ENCODE measurements at places on chromosomes 11 and 22.

GRCh38 chr11:29320196-29320595 lies 696.6 kb downstream of the KCNA4 start:
- no peak for DNase-seq

GRCh38 chr11:91248199-91248807 lies 976.3 kb upstream of the FAT3 start:
- no peak for DNase-seq

DNA sequence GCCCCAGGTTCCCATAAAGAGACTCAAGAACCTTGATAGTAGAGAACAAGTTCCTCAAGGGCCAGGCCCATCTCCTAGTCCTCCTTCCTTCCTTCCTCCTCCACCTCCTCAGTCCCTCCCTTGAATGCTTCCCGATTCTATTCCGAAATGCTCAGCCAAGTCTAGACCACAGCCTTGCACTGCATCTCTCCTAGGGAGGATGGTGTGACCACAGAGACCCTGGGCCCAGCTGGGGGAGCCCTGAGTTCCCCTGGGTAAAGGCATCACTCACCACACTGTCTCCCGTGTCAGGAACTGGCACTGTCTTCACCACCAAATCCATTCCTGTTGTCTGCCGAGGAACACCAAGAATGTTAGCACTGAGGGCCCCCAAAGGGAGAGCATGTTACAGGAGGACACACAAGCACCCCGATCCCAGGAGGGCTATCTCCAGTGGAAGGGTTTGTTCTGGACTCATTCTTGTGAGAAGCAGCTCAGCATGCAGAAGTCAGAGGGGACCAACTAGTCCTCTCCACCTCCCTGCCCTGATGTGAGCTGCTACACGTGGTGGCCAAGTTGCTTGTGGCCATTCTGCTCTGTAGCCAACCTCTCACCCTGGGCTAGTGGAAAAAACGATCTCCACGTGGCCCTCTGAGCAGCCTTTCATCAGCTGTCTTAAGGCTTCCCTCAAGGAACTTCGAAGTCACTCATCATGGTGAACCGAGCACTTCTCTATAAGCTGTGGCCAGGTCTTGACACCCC lies 8.7 kb downstream of the IFT27 start:
- no peak for DNase-seq

- DNase-seq: no peak
These were observed 11.8 kb upstream of the CD59 start for GRCh38 chr11:33747979-33748378.

DNA sequence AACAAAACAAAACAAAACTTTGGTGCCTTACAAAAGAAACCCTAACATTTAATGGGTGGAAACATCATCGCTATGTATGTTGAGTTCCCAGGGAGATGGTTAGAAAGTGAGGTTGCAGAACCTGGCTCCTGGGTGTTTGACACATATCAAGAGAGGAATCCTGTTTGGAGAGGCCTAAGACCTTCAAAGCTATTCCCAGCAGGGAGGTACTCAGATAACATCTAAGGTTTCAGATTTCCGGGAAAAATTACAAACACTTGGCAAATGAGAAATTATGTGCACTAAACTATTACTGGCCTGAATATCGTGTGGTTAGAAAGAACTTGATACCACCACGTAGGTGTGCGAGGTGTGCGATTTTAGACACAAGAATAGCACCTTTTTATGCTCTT lies 18.5 kb downstream of the TRIM5 start:
- DNase-seq: no peak

DNA sequence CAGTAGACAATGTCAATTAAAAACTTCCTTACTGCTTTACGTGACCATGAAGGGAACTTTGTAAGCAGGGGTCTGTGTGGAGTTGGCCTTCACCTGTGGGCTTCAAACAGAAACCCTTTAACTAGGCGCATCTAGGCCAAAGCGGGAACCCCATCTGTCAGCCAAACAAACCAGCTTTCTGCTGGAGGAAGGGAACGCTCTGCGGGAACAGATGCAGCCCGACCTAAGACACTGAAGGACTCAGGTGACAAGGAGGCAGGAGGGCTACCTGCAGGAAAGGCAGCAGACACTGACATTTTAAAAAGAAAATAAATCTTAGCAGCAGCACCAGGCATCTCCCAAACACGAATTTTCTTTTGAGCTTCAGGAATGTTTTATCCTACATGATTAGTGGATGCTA lies 78.4 kb downstream of the CADM1 start:
- no peak for DNase-seq

DNA sequence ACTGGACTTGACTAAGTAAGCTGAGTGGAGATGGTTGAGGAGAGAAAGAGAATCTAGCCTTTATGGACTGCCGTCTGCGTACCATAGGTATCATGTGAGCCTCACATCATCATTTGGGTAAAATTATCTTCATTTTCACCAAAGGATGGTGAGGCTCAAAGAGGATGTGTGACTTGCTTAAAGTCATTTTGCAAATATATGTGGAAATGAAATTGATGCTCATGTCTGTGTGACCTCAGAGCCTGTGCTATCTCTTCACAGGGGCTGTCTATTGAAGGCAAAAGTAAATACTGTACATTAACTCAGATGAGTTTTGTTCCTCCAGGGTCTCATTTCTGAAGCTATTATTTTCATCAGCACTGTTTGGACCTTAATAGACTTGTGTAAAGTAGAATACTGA lies 83.3 kb upstream of the ALKBH3 start:
- DNase-seq: no peak

GRCh38 chr11:124602193-124602592 lies 9.0 kb upstream of the PANX3 start:
- no peak for DNase-seq

GRCh38 chr11:45902452-45903380 lies 4.4 kb downstream of the FREY1 start:
- DNase-seq: no peak

DNA sequence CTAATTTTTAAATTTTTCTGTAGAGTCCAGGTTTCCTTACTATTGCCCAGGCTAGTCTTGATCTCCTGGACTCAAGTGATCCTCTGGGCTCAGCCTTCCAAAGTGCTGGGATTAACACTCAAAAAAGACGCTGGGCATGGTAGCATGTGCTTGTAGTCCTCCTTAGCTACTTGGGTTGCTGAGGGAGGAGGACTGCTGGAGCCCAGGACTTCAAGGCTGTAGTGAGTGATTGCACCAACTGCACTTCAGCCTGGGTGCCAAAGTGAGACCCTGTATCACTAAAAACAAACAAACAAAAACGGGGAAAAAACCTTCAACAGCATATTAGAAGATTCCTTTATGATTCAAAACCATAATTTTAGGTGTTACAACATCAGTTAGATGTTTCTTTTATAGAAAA lies 44.6 kb downstream of the RSF1 start:
- no peak for DNase-seq

GRCh38 chr11:34855754-34856095 lies 60.5 kb downstream of the APIP start:
- DNase-seq: no peak

DNA sequence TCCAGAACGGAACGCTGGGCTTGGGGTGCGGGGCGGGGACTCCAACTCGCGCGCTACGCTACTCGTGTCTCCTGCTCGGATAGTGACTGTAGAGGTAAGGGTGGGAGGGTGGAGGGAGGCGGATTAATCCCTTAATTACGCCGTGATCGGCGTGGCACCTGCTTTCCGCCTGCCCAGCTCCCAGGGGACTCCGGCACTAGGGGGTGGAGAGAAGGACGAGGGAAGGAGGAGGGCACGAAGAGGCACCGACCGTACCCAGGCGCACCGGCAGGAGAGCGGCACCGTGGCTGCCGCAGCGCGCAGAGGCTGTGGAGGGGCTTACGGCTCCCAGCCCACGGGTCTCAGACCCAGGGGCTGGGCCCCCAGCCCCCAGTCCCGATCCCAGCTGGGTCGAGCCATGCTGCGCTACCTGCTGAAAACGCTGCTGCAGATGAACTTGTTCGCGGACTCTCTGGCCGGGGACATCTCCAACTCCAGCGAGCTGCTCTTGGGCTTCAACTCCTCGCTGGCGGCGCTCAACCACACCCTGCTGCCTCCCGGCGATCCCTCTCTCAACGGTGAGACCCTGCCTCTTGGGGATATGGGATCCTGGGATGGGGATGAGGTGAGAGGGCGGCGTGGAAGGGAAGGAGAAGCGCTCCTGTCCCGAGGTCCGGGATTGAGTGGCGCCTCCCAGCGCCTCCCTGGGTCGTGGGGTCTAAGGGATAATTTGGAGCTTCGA lies at the start of gene ROBO3:
ROBO3 (plus strand) TSS at position 252 of the 721 bp plus-strand sequence; CDS start at position 398, 146 bp downstream.
- no peak for DNase-seq

- DNase-seq: peak; percentile 49
These were observed 45.6 kb downstream of the TRMU start for GRCh38 chr22:46381142-46381541.

DNA sequence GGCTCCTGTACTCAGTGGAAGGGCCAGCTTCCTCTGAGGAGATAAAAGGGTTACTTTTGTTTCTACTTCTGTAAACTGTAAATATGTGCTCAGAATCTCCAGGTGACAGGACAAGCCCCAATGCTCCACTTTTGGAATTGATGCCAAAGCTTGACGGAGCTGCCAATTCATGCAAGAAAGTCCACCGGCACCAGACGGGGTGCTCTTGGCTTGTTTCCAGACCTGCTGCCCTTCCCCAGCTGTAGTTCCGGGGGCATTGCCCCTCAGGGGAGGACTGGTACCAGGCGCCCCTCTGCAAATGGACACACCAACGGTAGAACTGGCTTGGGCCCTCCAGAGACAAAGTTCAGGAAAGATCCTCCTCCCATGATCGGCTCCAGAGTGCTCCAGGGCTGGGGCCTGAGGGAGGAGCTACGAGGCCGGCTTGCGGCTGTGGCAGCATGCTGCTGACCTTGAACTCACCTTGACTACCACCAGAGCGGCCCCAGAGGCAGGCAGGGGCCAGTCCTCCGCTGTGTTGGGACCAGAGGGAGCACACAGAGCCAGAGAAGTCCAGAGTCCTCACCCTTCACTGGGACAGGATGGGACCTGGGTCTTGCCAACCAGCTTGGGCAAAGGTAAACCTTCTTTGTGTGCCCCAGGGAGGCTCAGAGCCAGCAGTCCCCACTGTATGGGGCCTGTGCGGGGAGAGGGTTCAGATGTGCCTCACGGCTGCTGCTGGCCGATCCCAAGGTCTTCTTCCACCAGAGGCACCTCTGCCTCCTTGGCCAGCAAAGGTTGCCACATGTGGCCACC lies 17.8 kb upstream of the OAF start:
- DNase-seq: no peak

- no peak for DNase-seq
These were observed 452.6 kb downstream of the NELL1 start for GRCh38 chr11:21121991-21122390.

DNA sequence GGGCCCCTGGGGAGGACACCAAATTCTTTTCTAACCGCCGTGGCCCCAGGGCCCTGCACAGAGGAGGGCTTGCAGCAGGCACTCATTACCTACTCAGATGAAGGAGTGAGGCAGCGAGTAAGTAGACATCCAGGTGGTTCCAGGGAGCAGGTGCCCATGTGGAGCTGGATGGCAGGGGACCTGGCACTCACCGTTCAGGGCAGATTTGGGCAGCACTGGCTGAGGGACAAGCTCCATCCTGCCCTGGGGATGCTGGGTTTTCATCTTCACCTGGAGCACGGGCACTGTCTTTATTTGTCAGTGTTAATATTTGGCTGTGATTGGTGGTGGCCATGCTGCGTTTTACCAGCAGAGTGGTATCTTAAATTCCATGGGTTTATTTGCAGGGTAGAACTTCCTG lies 1182.7 kb downstream of the BRD1 start:
- no peak for DNase-seq

- no peak for DNase-seq
These were observed 561.5 kb upstream of the CHORDC1 start for GRCh38 chr11:90784241-90784814.

DNA sequence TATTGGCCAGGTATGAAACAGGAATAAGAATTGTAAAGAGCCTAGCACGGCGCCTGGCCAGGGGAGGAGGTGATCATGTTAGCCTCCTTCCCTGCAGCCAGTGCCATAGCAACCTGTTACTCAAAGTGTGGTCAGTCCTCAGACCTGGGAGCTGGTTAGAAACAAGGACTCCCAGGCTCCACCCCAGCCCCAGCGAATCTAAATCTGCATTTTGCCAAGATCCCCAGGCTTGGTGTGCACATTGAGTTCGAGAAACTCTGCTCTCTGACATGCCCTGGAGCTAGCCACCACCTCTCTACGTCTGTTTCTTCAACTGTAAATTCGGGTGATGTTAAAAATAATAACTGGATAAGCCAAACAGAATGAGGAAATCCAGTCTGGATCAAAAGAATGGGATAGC lies 56.1 kb upstream of the ALX4 start:
- DNase-seq: no peak

GRCh38 chr11:60927600-60927999 lies 3.3 kb downstream of the TMEM132A start:
- no peak for DNase-seq

DNA sequence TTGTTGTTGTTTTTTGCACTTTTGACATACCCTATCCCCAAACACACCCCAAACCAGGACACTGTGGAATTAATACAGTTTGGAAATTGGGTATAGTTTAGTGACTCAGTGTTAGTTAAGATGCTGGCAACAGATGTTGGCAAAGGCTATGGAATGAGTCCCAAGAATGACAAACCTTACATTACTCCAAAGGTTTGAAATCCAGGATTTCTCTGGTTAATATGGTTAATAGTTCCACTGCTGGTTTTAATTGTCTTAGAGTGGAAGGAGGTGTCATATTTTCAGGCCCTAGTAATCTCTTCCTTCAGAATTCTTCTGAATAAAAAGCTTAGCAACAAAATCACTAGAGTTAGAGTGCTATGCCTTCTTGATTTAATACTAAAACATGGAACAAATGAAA lies 775 bp downstream of the LPXN start:
- DNase-seq: no peak

GRCh38 chr22:30217698-30218560 lies 28.6 kb downstream of the LIF start:
- DNase-seq: no peak

- no peak for DNase-seq
These were observed 457.7 kb downstream of the BRD1 start for GRCh38 chr22:49369726-49370626.

DNA sequence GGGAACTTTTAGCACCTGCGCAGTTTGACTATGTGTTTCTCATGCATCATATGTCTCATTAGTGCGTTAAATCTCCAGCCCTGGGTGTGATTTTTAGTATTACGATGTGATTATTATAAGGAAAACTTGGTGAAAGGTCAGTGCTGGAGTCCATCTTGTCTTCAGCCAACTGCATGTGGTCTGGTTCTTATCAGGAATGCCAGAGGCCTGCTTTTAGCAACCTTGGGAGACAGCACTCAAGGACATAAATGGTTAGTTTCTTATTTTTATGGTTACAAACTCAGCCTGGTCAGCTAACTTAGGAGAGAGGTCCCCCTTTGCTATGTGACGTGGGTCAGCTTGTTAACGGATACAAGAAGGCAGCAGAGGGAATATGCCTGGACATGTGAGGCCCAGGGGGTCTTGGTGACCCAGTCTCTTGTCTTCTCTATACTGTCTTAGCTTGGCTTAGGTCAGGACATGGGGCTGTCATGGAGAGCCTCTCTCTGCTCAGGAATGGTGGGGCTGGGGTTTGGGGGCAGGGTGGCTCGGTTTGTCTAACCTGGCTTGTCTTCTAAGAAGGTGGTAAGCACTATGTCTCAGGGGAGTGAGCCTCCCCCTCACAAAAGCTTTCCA lies 21.5 kb downstream of the KCTD21 start:
- no peak for DNase-seq
